ENCODE measurements at places on chromosomes 11 and 22.

DNA sequence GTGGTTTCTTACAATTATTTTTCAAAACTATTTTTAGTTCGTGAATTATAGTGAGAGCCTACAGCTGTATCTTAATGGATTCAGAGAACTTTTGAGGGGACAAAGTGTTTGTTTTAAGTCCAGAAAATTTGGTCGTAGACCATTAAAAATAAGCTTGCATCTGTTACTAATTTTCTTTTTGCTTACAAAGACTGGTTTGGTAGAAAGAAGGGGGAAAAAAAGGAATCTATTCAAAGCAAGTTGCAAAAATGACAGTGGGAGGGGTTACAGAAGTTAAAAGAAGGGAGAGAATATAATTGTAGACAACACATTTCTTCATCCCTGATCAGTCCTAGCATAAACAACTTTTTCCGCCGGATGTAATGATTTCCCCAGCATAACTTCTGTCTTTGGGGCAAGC, 72.1 kb downstream of the AMOTL1 start:
- DNase-seq: no peak

- peak; percentile 49 for DNase-seq
These were observed 23.7 kb upstream of the MS4A6A start for GRCh38 chr11:60206616-60207015.

DNA sequence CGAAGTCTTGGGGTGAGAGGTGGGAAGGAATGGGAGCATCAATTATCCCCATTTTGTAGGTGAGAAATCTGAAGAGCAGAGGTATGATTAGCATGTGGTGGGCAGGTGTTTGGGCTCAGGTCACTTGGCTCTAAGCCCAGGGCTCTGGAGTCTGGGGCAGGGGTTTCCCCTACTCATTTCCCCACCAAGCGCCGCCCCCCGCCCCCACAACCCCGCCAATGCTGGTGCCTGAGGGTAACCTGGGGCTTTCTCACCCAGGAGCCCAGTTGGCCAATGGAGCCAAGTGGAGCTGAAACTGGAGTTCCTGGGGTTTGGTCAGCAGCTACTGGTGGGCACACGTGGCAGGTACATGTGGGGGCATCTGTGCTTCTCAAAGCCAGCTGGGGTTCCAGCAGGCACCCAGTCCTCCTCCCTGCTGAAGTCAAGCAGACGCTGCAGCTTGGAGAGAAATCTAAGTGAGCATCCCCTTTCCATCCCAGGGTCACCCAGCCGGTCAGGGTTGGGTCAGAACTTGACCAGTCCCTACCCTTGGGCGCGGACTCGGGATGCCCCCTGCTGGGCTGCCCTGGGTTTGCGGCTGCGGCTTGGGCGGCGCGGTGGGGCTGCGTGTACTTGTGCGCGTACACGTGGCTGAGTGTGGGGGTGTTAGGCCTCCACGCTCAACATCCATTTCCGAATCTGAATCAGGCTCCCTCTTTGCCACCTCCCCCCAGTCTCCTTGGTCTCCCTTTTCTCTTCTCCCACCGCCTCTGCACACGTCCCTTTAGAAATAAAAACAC, 1.7 kb upstream of the CHRM1 start:
- DNase-seq: peak; percentile 43

DNA sequence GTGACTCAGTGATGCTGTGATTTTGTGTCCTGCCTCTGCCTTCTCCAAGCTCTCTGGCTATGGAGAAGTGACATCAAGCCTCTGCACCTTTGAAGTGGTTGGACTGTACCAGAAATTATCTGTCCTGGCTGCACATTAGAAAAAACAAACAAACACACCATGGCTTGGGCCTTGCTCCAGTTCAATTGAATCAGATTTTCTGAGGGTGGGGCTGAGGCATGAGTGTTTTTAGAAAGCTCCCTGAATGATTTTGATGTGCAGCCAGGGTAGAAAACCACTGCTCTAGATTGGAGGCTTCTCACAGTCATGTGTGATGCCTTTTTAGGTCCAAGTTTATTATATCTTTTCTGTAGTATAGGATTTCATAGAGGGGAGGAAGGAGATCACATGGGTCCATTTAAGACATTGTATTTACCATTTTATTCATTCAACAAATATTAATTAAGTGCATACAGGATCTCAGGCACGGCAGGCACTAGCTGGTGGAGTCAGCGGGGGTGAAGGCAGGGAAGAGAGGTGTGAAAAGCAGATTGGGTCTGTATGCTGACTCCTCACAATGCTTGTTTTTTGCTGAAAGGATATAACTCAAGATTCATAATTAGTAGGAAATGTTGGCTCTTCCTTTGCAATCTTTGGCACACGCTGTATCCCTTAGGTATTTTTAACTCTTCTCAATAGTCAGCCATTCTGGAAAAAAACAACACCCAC, 7.1 kb upstream of the VSTM5 start:
- DNase-seq: no peak

DNA sequence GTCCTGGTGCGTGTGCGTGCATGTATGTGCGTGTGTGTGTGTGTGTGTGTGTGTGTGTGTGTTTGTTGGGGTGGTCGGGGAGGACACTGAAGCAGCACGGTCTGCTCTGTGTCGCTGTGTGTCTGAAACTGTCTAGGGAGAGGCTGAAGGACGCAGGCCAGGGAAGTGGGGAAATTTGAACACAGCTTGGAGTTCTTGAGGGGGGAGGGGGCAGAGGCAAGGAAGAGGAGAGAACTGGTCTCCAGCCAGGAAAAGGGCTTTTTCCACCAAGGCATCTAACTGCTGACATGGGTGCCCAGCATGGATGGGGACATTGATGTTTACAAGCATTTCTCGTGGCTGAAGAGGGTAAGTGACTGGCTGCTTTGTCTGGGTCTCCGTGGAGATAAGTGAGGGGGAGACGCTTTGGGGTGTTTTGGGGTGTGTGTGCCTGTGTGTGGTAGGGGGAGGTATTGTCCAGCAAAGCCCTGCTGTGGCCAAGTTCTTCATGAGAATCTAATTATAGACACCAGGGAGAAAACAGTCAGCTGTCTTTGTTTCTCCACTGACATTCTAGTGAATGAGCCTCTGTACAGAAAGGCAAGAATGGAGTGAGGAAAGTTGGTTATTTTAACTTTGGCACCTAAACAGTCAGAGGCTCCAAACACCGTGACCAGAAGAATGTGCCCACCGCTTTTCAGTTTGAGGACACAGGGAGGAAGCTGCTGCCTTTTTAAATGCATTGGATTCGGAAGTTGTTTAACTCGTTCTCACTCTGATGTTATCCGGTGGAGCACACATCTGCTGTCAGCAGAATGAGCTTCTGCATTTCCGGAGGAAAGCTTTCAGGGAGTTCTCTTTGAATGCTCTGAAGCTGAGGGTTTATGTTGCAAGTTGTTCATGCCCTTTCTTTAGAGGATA, 63.7 kb downstream of the PPFIBP2 start:
- DNase-seq: peak; percentile 61

- peak; percentile 6 for DNase-seq
These were observed 88.5 kb downstream of the MYEOV start for GRCh38 chr11:69382131-69383128.

DNA sequence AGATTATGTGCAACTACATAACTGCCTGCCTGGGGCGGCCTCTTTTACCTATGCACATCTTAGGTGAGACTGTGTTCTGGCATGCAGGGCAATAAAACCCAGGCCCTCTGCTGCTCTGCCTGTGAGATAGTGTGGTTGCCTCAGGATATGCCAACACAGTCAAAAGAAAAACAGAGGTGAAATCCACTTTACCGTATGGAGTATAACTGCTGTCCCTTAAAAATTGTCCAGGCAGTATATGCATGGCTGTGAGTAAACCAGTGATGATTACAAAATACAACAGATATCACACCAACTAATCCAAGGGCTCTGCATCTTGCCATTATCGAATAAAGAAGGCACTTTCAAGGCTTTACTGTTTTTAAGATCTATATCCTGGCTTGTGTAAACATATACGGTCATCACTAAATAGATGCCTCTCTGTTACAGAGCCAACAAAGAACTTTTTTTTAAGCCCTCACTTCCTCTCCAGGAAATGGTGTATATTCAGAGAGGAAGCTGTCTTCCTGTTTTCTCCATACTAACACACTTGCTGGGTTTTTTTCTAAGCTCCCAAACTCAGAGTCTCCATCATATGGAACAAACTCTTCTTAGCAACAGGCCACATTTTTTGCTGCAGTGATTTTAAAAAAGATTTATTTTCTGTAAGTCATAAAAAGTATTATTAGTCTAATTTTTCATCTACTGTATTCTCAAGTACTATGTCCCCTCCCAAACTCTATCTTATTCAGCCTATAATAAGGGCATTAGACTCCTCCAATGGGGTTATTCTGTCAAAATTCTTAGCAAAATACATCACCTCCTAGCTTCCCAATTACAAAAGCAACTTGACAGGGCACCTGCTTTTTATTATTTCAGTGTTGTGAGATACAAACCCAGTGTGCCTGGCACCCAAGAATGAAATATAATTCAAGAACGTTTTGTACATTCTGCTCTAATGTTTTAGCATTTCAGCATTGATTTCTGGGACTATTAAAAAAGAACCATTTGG, 135.2 kb downstream of the MAML2 start:
- DNase-seq: peak; percentile 66

DNA sequence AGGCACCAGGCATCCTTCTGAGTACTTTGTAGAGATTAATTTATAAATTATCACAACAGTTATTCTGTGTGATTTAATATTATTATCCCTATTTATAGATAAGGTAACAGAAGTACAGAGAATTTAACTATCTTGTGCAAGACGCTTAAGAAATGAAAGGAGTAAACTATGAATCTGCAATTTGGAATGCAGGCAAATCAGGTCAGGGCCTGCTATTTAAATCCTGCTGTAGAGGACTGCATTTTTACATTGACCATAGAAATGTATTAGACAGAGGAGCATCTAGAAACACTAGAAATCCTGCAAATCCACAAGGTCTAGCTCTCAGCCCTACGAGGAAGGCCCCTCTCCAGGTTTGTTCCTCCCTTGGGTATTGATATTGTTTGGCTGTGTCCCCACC, 336.2 kb downstream of the ETS1 start:
- DNase-seq: no peak

DNA sequence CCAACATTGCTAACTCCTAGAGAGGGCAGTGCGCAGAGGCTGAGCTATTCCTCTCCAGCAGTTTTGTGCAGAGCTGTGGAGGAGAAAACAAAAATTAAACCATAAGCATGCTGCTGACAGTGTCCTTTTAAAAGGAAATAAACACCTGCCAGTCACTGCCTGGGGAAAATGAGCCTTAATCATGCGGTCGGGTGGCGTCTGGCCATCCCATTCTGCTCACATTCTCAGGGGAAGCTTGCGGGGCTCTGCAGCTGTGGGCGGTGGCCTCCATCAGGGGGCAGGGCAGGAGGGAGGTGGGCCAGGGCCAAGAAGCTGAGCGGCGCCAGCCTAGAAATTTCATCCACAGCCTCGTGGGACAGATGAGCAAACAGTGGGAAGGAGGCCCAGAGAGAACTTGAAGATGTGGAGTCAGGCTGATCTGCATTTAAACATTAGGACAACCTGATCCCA, 71.0 kb upstream of the TP53I11 start:
- DNase-seq: no peak

Data from activated CD4-positive, alpha-beta T cell treated with anti-CD3 and anti-CD28 coated beads, Interleukin-10, Interleukin-2, amounts not matched to agents 100 ng/mL and 50 ng/mL, durations not matched to agents 16 hours and 8 hours (primary cell).